ENCODE measurements at places on chromosomes 2 and 18. TPM values are rescaled to one million over a fixed set of nuclear protein-coding genes. Genes with fewer than 3 reads are reported as not detected.

- peaks cover 73% of the 10 kb centered on the region for H3K27me3 ChIP-seq
- peaks cover 11% of the 10 kb centered on the region for H3K4me1 ChIP-seq
These were observed 2.0 kb upstream of the DES start for GRCh38 chr2:219416235-219416602.

GRCh38 chr2:237068005-237068576, 17.6 kb upstream of the COPS8 start:
- no peak overlapping the region for H3K4me3 ChIP-seq
- no peaks in the 10 kb centered on the region for H3K4me1 ChIP-seq
- no peak overlapping the region for H3K27ac ChIP-seq
- H3K36me3 ChIP-seq: no peaks in the 10 kb centered on the region
- DNase-seq: no peak

DNA sequence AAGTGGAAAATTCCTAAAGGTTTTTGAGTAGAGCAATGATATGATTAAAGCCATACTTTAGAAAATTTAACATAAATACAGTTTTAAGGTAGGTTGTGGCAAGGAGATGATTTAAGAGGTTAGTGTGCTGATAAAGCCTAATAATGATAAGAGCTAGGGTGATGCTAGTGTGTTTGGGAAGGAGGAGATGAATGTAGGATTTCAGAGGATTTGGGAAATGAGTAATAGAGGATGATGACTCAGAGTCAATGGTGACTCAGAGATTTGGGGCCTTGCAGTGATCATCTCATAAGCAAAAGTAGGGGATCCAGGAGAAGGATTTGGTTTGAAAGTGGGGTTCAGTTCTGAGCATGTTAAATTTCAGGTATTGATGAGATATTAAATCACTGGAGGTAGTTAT, 23.3 kb downstream of the STAMBP start:
- no peak for DNase-seq
- peaks cover 2% of the 10 kb centered on the region for H3K36me3 ChIP-seq
- H3K27me3 ChIP-seq: no peaks in the 10 kb centered on the region

BUB1 gene
- total RNA-seq: 1.8 TPM

GRCh38 chr18:25177631-25178030, 174.3 kb downstream of the ZNF521 start:
- no peak overlapping the region for H3K4me3 ChIP-seq
- H3K27me3 ChIP-seq: no peaks in the 10 kb centered on the region
- H3K36me3 ChIP-seq: no peaks in the 10 kb centered on the region
- DNase-seq: no peak
- H3K27ac ChIP-seq: no peak overlapping the region
- no peaks in the 10 kb centered on the region for H3K4me1 ChIP-seq

DNA sequence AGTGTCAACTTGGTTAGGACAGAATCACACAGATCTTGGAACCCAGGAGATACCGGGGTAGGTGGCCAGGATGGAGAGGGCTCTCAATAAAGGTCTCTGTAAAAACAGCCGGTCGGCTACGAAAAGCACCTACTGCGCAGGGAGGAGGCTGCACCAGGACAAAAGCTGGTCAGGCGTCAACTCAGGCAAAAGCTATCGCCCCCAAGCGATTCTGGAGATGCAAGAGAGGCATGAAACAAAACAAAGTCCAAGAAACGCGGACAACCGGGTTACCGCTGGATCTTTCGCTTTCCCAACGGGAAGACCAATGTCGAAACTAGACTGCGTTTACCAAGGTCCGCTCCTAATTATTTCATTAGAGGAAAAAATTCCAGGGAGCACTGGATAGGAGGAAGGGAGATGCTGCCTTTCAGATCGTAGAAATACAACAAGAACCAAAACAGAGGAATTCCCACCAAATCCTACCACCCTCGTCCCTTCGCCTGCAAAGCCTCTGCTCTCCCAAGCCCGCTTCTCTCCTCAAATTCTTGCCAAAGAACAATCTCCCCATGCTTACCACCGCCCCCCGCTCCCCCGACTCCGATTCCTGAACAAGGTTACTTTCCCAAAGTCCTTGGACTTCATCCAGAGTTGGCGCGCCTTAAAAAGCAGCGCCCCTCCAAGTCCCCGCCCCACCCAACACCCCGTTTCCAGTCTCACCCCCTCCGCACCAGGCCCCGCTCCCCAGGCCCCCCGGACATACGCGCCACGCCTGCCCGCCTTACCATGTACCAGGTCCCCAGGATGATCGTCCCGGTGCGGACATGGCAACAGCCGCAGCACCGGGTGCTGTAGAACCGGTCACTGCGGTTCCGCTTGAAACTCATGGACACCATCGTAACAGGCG, 539 bp downstream of the LAPTM4A start:
- H3K27ac ChIP-seq: peak overlapping the region; percentile 96
- peaks cover 50% of the 10 kb centered on the region for H3K4me1 ChIP-seq
- H3K36me3 ChIP-seq: no peaks in the 10 kb centered on the region
- no peaks in the 10 kb centered on the region for H3K27me3 ChIP-seq

PROKR1 gene
- 0.63 TPM for total RNA-seq

- no peak overlapping the region for H3K4me3 ChIP-seq
- H3K27ac ChIP-seq: no peak overlapping the region
- DNase-seq: no peak
These were observed 32.8 kb downstream of the SOCS6 start for GRCh38 chr18:70321616-70322015.
